ENCODE measurements at places on chromosomes 5 and 9.
A peak's percentile ranks its signal among the peaks of the same experiment; 100 is the strongest.

GRCh38 chr5:36252722-36253365 is 11.1 kb upstream of the NADK2 start:
- DNase-seq = no peak

GRCh38 chr9:93677048-93677571 is 100.7 kb downstream of the PHF2 start:
- DNase-seq = no peak

- no peak for DNase-seq
Measured at GRCh38 chr5:111197523-111197922, 26.7 kb upstream of the CAMK4 start.

DNA sequence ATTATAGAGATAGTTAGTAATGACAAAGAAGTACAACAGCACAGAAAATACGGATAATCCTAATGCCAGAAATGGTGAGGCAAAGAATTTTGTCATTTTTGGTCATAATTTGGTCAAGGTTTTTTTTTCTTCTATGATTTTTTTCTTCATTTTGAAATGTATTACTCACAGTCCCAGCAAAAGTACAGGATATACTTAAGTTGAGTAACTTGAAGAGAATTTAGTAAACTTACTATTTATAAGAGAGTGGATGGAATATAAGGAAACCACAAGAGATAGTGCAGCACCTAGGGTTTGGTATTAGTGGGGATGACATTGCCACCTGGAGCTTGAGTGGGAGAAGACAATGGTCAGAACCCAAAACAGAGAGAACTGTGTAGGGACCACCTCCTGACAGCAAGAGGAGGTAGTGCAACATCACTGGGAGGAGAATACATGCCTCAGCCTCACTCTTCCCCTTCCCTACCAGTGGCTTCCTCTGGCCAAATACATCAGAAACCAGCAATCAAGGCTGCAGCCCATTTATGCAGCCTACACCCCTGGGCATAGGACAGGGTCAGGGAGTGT is 434.5 kb upstream of the TRPC7 start:
- no peak for DNase-seq

DNA sequence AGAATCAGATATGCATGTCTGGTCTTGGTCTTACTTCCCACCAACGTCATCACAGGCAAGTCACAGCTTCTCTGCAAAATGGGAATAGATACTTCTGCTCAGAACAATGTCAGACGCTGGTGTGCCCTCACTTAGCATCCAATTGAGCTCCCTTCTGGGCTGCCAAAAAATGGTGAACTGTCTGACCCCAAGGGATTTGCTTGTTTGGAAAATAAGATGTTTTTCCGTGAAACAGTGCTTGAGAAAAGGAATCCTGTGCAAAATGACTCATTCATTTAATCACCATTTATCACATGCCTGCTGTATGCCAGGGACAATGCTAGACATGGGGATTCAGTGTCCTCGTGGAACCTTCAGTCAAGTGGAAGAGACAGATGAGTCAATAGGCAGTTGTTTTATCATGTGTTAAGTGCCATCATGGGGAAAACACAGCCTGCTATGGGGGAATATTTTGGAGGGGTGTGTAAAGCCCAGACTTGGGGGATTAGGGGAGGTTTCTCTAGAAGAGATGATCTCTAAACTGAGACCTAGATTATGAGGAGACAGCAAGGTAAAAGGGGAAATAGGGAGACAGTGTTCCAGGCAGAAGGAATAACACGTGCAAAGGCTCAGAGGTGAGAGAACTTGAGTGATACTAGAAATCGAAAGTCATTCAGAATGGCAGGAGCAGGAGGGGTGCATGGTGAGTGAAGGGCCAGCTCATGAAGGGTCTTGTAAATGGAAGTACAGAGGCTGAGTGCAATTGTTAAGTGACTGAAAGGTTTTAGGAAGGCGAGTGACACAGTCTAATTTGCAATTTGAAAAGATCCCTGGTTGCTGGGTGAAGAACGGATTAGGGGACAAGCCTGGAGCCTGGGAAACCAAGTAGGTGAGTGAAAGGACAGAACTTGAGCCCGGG is 3.9 kb downstream of the NIPAL4 start:
- no peak for DNase-seq

DNA sequence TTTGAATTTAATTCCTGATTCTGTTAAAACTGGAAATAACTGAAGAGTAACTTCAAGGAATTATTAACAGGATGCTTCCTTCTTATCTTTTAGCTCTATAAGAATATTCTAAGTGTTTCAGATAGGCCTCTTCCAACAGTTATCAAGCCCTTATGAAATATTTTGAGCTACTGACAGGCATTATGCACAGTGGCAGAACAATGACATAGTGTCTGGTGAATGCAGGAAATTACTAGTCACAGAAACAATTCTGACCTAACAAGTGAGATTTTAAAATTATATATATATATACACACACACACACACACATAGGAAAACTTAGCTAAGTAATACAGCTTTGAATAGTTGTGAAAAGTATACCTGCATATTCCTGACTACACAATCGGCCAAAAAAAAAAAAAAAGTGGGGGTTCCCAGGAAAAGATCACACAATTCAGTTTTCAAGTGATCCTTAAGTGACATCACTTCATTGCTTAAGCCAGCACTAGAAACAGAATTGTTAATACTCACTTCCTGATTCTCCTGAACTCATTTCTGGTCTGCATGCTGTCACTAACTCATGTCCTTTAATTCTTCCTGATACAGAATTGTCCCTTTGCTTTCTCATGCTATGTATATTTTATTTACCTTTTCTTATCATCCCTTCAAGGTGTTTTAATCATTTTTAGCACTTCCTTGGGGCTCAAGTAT is 77.3 kb downstream of the SLC25A46 start:
- no peak for DNase-seq

- no peak for DNase-seq
Measured at GRCh38 chr9:68685770-68686169, 19.3 kb upstream of the PIP5K1B start.

- no peak for DNase-seq
Measured at GRCh38 chr9:95197692-95198271, 119.7 kb downstream of the FANCC start.

DNA sequence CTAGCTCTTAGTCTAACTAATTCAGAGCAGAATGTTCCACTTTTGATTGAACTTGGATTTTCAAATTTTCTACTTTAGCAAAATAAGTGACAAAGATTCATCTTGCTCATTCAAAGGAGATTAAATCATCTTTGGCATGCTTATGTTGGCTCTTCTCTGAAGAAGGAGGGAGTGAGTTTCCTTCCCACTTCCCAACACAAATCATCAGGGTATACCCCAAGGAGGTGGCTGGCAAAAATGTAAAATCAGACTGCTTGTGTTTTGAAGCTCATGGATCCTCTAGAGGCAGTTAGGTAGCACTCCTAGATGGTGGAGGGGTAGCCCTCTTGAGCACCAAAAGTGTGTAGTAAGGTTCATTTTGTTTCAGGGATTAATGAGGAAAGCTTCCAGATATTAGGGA is 343.1 kb downstream of the OSTF1 start:
- no peak for DNase-seq

GRCh38 chr9:96476591-96476990 is 26.6 kb downstream of the HABP4 start:
- DNase-seq = no peak

DNA sequence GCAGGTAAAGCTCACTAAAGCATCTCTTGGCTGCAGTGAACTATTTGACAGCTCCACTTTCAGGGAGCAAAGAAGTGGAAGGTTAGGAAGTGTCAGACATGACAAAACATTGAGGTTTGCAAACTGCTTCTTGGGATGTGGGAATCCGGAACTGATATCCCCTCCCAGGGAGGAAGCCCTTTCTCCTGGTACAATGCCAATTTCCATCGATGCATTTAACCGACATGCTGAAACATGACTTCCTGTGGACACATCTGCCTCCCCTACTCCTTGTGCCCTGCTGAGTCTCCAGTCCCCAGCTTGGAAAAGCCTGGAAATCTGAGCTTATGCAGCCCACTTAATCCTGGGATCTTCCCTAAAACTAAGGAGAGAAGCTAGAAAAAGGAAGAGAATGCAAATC is 323.1 kb upstream of the DAP start:
- DNase-seq = no peak

DNA sequence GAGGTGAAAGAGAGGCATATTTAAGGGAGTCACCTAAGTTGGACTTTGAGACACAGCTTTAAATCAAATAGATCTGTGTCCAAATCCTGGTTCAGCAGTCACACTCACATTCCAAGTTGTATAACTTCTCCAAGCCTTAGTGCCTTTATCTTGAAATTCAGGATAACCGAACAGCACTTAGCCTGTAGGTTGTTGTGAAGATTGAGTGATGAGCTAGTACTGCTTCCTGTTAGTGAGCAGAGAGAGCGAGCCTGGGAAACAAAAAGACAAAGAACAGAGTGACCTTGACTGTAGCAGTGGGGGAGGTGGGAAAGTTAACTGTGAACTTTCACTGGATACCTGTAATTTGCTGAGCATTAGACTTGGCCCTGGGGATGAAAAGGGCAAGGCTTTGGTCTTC is 22.4 kb downstream of the MAML1 start:
- no peak for DNase-seq

GRCh38 chr9:30140407-30140806 is 2244.0 kb upstream of the ACO1 start:
- no peak for DNase-seq

DNA sequence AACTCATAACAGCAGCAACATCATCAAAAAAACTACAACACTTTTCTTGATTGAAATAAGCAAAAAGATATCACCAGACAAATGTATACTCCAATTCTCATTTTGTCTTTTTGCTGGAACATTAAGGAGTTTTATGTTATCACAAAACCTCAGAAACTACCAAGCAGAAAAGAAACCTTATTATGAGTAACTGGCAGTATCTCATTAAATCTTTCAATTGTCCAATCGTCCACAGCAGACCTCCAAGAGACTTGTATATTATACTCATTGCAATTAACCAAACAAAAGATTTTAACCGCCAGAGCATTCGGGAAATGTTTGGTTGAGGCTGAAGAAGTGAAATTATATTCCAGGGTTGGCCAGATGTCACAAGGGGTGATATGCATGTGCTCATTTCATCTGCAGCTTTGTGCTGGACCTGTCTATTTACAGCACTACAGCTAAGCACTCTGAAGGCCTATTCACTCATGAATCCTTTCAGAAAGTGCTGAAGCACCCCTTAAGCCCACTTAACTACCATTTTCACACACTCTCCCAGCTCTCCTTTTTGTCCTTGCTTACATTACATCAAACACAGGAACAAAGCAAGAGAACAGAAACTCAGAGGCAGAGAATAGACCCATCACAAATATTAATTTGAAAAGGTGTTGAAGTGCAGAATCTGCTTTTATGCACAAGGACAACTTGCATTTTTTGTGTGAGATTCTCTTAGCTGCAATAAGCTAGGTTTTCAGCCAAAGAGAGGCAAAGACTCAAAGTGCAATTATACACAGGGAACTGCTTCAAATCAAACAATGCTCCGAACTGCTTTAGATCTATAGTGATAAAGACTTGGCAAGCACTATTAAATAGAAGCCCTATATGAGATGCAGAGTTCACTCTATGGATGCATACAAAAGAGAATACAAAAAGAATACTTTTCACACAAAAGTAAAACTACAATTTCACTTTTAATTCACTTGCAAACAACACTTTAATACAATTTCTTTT is 150.4 kb upstream of the POU5F2 start:
- DNase-seq = peak; percentile 54

DNA sequence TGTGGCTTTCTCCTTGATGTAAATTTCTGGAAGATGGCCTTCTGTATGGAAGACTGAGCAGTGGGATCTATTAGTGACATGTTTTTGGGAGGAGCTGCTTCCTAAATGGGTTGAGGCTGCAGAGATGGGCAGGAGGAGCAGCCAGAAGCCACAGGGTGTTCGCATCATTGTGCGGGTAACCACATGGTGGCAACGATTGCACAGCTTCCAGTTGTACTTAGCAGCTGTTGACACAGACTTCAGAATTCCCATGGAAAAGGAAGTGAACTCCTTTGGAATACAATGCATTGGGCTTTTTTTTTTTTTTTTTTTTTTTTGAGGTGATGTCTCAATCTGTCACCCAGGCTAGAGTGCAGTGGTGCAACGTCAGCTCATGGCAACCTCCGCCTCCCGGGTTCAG is 297.3 kb downstream of the NR3C1 start:
- no peak for DNase-seq

DNA sequence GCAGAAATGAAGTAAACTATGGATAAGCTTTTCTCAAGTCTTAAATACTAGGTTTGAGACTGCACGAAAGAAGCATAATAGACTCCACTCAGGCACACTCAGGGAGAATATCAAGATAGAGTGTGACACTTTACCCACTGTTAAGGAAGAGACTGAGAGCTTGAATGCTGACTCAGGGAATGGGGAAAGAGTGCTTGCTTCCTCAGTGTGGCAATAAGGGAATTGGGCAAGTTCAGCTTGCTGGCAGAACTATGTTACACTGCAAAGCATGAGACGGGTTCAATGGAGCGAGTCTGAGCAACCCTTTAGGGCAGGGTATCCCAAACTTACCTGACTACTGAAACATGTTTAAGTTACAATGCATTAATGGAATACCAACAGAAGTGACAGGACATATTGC is 237.7 kb upstream of the MEF2C start:
- DNase-seq = no peak

DNA sequence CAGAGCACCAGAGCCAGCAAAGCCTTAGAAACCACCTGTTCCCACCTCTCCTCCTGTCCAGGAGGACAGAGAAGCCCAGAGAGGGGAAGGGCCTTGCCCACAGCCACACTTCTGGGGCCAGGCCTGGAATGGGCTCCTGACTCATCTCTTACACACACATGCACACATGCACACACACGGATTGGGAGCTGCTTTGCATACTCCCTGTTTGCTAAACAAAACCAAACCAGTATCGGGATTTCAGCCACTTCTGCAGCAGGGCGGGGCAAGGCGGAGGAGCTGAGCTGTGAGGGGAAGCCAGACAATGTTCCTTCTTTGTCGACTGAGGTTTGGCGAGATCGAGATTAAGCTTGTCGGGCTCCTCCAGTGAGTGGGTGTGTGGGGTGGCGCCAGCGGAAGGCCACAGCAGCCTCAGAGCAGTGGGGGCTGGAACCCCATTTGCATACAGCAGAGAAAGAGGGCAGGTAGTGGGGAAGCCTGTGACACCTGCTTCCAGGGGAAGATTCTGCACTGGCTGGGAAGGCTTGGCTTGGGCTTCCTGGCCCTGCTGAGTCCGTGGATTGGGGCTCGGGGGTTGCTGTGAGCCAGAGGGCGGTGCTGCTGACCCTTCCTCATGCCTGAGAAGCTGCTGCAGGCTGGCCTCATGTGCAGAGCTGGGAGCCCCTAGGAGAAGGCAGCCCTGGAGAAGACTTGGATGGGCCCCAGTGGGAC is 16.1 kb downstream of the GFI1B start:
- no peak for DNase-seq
